ENCODE measurements at places on chromosomes 6 and 20. TPM values are rescaled to one million over a fixed set of nuclear protein-coding genes. Genes with fewer than 3 reads are reported as not detected.

Gene TCF15
- 0.35 TPM for polyA plus RNA-seq

Gene MEP1A
- 0.09 TPM for polyA plus RNA-seq

Gene DNMT3B
- 0.56 TPM for polyA plus RNA-seq

Gene IL20RA
- 1.0 TPM for polyA plus RNA-seq

Gene SOX18
- 8.1 TPM for polyA plus RNA-seq

Gene PRKN
- polyA plus RNA-seq = 16.8 TPM

Gene ZSCAN9
- 4.7 TPM for polyA plus RNA-seq

Gene SYNDIG1
- polyA plus RNA-seq = 0.10 TPM

Gene SLC22A7
- polyA plus RNA-seq = not detected

Gene MYLK4
- polyA plus RNA-seq = 0.32 TPM

Gene OR2B6
- not detected for polyA plus RNA-seq

Gene TOX2
- 1.4 TPM for polyA plus RNA-seq

Gene PXT1
- polyA plus RNA-seq = not detected

Gene EBF4
- 4.3 TPM for polyA plus RNA-seq

Gene ADAT2
- polyA plus RNA-seq = 3.9 TPM

Gene CDH26
- polyA plus RNA-seq = 0.22 TPM

Gene TNF
- polyA plus RNA-seq = 0.16 TPM

Gene ZC2HC1B
- polyA plus RNA-seq = not detected

Gene CCM2L
- polyA plus RNA-seq = 1.8 TPM

Gene FKBP5
- polyA plus RNA-seq = 181 TPM

Gene MATN4
- polyA plus RNA-seq = 0.07 TPM

Gene PLA2G7
- polyA plus RNA-seq = 0.34 TPM

Gene ANKRD60
- not detected for polyA plus RNA-seq

Gene TFAP2D
- 0.22 TPM for polyA plus RNA-seq

Gene SCRT2
- polyA plus RNA-seq = not detected

Gene KHDC1L
- polyA plus RNA-seq = not detected

Gene MYLK2
- polyA plus RNA-seq = 0.04 TPM

Gene ULBP2
- polyA plus RNA-seq = 1.6 TPM

Gene UST
- 2.4 TPM for polyA plus RNA-seq

Gene SOBP
- polyA plus RNA-seq = 1.8 TPM

Gene SAMD10
- polyA plus RNA-seq = 2.0 TPM

Gene TSPO2
- 0.08 TPM for polyA plus RNA-seq

Gene PEX7
- polyA plus RNA-seq = 7.7 TPM

Gene APOM
- polyA plus RNA-seq = 2.0 TPM

Gene TMC2
- polyA plus RNA-seq = 0.46 TPM

Gene HLA-G
- 0.07 TPM for polyA plus RNA-seq

Gene SYCP2
- polyA plus RNA-seq = 1.0 TPM

Gene CABLES2
- 1.3 TPM for polyA plus RNA-seq

Measured in adipose tissue (tissue), 3 donors.